ENCODE measurements at places on chromosomes 1 and 21.
A peak's percentile ranks its signal among the peaks of the same experiment; 100 is the strongest.

- no peak for DNase-seq
Observed at GRCh38 chr1:210937846-210938245, 196.1 kb downstream of the KCNH1 start.

- no peak for DNase-seq
Observed at GRCh38 chr1:11948822-11949458, 14.4 kb downstream of the PLOD1 start.

DNA sequence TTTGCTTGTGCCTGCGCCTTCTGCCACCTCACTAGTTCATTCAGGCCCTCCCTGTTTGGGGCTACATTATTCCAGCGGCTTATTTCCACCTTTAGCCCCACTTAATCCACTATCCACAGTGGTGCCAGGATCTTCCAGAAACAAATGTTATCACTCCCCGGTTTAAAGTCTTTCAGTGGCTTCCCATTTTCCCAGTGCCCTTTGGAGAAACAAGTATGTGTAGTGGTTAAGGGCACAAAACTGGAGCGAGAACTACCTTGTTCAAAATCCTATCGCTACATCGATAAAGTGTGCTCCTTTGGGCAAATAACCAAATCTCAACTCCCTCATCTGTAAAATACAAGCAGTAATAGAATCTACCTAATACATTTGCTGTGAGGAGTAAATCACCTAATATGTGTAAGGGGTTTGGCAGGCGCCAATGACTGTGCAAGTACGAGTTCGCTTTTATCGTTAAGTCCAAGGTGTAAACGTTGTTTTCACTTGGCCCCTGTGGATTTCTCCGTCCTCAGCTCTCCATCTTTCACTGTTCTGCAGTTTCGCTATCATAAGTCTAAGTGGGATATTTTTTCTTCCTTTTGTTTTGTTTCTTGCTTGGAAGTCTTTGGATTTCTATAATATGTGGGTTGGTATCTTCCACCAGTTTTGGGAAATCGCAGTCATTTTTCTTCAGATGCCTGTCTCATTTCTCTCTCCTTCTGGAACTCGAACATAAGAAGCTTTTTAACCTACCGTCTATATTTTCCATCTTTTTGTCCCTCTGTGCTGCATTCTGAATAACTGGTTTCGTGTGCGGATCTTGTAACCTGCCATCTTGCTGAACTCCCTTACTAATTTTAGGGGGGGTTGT lies 844 bp upstream of the MEAF6 start:
- no peak for DNase-seq

GRCh38 chr1:8926707-8927694 lies 18.7 kb upstream of the CA6 start:
- DNase-seq, result no peak

GRCh38 chr1:241638099-241638682 lies 2.0 kb downstream of the CHML start:
- no peak for DNase-seq

- no peak for DNase-seq
Observed at GRCh38 chr1:89206373-89206772, 7.6 kb upstream of the GBP4 start.

DNA sequence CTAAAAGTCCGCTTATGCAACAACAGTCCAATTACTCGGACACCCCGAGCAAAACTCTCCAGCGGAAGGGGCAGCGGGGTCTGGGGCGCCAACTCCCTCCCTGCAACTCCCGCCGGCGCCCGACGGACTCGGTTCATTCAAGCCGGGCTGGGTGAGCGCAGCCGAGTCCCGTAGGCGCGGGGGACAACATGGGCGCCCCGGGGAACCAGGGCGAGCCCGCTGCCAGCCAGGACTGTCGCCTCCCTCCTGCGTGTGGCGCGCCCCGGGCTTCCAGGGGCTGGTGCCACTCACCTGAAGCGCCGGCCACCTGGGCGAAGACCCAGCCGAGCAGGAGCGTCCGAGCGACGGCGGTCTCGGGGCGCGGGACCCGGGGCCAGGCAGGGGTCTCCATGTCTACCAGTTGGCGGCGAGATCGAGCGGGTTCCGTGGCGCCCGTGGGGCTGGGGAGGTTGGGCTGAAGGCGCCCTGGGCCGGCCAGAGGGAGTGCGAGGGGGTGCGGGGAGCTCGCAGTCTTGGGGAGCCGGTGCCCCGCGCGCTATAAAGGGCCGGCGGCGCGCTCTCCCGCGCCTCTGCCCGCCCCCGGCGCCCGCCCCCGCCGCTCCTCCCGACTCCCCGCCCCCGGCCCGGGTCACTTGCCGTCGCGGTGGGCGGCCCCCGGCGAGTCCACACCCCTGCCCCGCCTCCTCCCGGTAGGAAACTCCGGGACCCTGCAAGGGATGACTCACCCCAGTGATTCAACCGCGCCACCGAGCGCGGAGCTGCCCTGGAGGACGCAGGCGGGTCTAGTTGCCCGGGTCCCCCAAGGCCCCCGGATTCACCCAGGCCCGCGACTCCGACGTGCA lies at the start of gene F3:
Gene F3 (minus strand): TSS at position 514 of the 842 bp plus-strand sequence. CDS start 123 bp downstream, at position 391.
- DNase-seq, result peak; percentile 88

GRCh38 chr1:51329443-51330325 lies 678 bp downstream of the TTC39A start:
- no peak for DNase-seq

GRCh38 chr1:7993593-7994479 lies 32.3 kb downstream of the ERRFI1 start:
- no peak for DNase-seq

GRCh38 chr21:39182484-39183271 lies 573 bp downstream of the PSMG1 start:
- no peak for DNase-seq

DNA sequence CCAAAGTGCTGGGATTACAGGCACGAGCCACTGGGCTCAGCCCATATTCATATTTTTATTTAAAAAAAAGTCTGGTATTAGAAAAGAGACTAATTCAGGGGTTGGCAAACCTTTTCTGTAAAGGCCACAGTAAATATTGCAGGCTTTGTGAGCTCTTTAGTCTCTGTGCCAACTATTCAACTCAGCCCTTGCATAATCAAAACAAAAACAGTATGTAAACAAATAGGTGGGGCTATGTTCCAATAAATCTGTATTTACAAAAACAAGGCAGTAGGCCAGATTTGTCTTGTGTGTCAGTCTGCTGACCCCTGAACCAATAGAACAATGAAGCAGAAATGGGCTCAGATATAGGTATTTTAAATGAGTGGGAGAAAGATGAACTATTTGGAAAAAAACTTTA lies 49.3 kb downstream of the CDC42BPA start:
- DNase-seq, result no peak

GRCh38 chr1:202998836-202999750 lies 8.1 kb upstream of the TMEM183A start:
- no peak for DNase-seq

DNA sequence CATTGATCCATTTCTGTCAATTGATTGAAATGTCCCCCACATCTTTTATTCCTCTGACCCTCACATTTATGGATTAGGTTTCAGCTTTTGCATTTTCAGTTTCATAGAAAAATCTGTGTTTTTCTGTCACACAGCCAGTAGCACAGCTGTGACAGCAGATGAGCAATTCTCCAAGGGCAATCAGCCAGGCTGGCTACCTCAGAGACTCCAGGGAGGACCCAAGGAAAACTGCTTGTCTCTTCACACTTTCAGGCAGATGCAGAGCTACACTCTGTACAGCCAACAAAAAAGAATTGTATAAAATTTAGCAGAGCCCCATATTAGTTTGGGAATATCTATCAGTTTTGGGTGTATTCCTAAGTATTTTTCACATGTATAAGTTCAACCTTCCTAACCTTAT lies 257.2 kb downstream of the LRRC7 start:
- DNase-seq, result no peak

Data from natural killer cell treated with Interleukin-12 subunit alpha and Interleukin-12 subunit beta and Interleukin-15 and Interleukin-18, amount 100 ng/mL, for 72 hours (primary cell).